ENCODE measurements at places on chromosomes 11 and 22.
A peak's percentile ranks its signal among the peaks of the same experiment; 100 is the strongest.

DNA sequence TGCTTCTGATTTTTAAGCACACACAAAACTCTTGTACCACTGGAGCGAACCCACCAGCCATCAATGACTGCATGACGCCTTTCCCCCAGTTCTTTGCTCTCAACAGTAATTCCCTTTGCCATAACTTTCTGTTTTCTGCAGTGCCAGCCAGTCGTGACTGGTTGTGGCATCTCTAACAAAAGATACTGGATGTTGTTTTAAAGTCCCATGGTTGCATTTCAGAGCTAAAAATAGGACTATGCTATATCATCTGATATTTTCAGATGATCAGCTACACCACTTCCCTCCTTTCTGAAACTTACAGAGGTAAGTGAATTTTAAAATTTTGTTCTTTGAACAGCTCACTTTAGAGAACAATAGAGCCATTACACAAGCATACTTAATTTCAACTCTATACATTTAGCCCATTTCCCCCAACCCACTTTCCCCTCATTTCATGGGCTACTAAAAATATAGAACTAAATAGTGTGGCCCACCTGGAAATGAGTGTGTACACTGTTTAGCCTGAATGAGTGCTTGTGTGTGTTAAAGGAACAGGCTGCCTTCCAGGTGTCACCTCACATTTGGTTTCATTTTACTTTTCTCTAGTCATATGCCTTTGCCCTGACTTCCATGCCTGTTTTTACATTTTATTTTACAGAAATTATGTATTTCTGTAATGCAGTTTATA, 136.9 kb upstream of the ZC3H12C start:
- no peak for DNase-seq

GRCh38 chr22:50728523-50728931, 9.5 kb upstream of the ACR start:
- DNase-seq = no peak

DNA sequence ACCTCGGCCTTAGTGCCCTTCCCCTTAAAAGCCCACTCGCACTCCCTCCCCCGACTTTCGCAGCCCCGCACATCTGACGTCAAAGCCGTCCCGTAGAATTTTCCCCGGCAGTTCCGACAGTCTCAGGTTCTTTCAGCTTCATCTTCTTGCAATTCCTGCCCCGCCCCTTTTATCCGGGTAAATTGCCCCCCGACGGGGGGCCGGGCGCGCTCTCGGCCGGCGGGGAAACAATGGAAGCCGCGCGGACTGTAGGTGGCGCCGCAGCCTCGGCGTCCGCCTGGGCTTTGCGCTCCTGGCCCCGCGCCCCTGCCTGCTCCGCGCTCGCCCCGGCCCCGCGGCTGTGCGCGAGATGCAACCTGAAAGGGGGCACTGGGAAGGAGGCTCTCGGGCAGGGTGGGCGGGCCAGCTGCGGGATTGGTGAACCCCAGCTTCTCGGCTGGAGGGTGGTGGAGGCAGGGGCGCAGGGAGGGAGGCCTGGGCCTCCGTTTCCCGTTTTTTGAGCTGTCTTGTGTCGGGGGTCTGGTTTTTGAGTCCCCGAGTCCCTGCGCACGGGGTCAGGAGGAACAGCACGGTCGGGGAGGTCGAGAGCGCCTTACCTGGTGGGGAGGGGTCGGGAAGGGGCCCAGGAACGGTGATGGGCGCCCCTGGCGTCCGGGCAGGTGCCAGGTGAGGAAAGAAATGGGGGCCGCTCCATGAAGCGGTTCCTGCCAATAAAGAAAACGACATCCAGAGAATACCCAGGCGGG, 859 bp upstream of the FGF19 start:
- DNase-seq = no peak

DNA sequence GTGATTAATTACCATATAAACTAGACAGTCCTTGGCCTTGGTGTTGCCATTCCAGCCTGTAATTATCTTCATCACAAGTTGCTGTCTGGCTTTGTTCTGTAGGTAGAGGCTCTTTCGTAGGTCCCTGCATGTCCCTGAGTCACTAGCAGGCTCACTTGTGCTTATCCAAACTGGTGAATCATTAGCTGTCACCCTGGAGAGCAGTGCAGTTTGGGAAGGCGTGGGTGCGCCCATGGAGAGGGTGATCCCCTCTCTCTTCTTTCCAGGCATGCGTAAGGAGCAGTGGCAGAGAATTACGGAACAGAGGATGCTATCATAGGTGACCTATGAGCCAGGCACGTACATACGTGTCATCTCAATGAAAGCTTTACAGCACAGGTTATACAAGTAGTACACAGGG, 11.0 kb upstream of the EHF start:
- peak; percentile 55 for DNase-seq

DNA sequence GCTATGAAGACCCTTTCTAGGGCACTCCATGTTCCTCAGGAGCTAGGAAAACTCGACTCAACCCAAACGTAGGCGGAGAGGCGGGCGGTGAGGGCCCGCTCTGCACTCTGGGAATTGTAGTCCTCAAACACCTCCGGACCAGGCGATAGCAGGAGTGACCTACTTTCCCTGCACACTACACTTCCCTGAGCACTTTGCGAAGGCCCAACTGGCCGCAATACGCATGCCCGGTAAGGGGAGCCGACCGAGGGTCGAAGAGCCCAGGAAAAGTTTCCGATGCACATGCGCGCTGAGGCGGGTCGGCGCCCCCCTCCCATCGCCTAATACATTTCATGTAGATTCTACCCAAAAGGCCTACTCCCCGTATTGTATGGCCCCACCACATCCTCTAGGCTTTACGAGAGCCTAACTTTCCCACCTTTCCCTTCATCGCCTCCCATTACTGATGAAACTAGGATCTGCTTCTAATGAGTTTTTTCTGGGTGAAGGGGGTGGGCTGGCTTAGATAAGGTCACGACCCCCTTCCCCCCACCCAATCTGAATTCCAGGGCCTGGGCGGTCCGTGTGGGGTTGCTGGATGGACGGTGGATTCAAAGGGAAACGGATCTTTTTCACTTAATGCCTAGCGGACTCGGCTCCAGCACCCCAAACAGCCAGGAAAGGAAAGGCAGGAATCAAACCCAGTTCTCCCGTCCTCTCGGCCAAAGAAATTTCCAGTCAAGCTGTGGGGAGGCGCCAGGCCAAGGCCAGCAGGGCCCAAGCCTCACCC, 2.1 kb downstream of the TOB2 start:
- peak; percentile 88 for DNase-seq

- peak; percentile 56 for DNase-seq
These were observed 369 bp downstream of the DGCR8 start for GRCh38 chr22:20080445-20080775.

DNA sequence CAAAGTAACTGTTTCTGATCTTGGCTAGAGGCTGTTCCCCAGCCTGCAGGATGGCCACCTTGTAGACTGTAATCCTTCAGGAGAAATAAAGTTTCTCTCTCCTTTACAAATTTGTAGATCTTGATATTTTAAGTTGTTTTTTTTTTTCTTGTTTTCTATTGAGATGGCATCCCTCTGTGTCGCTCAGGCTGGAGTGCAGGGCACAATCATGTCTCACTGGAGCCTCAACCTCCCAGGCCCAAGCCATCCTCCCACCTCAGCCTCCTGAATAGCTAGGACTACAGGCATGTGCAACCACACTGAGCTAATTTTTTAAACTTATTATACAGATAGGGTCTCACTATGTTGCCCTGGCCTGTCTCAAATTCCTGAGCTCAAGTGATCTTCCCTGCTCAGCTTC, 389.8 kb upstream of the LRRC4C start:
- DNase-seq = no peak

- no peak for DNase-seq
These were observed 324.4 kb downstream of the BRD1 start for GRCh38 chr22:49503321-49503720.

- DNase-seq = peak; percentile 22
These were observed 822 bp downstream of the RBX1 start for GRCh38 chr22:40951795-40952605.

DNA sequence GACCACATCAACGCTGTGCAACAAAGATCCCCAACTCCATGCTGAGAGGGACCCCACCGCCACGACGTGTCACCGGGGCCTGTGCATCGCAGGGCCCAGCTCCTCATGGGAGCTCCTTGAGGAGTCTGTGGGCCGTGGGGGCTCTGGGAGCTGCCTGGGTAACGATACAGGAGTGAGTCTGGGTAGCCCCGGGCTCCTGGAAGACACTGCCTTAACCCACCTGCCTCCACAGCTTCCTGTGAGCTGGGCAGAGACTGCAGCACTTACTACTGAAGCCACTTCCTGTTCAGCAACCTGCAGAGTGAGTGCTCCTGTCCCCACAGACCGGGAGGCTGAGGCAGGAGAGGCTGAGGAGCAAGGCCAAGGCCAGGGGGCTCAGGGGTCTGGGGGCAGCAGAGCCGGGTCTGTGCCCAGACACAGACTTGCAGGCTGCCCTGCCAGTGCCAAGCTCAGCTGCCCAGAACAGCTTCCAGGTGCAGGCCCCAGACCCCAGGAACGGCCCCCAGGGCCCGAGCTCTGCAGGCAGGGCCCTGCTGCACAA, 226.7 kb downstream of the BRD1 start:
- no peak for DNase-seq

GRCh38 chr22:49632199-49633009, 195.3 kb downstream of the BRD1 start:
- DNase-seq = peak; percentile 50

DNA sequence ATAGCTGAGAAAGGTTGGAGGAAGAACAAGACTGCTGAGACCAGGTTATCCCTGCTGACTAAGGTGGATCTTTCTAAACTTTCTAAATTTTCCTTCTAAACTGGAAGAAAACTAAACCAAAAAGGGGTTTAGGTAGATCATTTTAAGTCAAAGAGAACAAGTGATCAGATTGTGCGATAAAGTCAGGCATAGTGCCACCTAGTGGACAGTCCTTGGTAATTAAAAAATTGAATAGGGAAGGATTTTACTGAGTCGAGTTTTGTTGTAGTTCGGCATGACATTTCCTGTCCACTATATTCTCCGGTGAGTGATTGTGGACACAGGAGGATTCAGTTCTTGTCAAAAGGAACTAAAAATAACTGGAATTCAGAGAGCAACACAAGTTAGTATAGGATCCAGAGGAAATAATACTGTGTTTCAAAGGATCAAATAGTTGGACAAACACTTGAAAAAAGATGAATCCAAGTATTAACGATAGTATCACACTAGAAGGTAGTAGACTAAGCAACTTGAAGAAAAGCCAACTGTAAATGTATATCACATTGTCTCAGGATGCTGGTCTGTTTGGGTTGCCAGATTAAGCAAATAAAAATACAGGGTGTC, 1236.4 kb downstream of the FAM181B start:
- DNase-seq = peak; percentile 28

- no peak for DNase-seq
These were observed 84.6 kb upstream of the IZUMO1R start for GRCh38 chr11:94219771-94220170.

GRCh38 chr11:61297341-61297740, 2.2 kb upstream of the VWCE start:
- no peak for DNase-seq

- no peak for DNase-seq
These were observed 28.6 kb upstream of the PRR5 start for GRCh38 chr22:44673406-44673805.

DNA sequence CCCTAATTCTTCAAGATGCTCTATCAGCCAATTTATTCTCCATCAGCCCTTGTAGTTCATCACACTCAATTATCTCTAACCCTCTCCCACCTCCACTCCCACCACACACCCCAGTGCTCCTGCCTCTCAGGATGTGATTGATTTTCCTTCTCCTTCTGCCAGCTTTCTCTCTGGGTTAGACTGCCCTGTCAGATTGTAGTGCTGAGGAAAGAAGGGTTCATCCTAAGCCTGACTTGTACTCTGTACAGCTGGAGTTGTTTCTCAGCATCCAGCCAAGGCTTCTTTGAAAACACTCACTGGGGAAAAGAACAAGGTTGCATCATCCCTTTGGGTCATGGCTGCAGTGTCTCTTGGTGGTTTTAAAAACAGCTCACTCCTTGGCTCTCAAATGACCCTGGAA, 61.2 kb downstream of the CECR2 start:
- DNase-seq = no peak

- peak; percentile 96 for DNase-seq
These were observed 10.7 kb downstream of the LSP1 start for GRCh38 chr11:1863352-1864216.

DNA sequence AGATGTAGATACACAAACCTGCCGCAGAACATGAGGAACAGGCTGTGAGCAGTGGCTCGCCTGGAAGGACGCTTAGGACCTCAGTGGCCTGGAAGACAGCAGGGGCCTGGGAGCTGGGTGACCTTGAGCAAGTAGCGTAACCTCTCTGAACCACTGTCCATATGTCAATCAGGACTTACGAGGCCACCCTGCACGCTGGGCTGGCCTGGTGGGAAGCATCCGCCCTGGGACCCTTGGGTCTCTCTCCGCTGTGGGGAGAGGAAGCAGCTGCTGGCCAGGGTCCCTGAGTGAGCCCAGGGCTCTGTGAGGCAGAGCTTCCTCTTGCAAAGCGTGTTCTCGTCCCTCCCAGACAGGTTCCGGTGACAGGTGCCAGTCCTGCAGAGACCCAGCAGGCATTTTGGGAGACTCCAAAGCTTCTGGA, 14.0 kb upstream of the EHD1 start:
- DNase-seq = no peak

DNA sequence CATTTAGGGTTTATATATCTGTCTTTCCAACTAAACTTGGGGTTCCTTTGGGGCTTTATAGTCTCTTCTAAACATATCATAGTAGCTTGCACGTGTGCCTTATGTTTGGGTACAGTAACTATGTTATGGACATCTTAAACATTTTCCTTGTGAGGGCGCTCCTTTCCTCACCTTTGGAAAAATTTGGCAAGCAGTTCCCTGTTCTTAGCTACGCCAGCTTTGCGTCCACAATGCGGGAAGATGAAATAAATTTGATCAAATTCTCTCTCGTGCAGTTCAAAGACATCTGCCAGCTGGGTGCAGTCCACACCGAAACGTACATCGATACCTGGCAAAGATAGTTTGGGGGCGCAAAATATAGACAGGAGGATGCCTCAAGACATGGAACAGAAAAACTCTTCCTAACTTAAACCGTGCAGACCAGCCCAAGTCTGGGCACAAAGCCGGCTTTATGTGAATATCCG, 548 bp downstream of the FDXACB1 start:
- no peak for DNase-seq

DNA sequence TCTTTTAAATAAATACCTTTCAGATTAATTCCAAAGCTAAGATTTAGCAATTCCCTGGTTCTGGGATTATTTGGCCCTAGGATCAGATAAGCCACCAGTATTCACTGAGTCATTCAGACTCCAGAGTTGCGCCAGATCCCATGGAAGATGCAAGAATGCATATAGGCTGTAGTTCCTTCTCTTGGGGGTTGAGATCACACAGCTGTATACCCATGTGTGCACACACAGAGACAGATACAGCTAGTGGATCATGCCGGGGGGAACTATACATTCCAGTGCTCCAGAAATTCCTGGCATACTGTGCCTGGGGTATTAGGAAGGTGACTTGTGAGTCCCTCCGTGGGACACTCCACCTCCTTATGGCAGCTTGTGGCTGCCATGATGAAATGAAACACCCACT, 75.4 kb downstream of the ZBTB16 start:
- peak; percentile 50 for DNase-seq

DNA sequence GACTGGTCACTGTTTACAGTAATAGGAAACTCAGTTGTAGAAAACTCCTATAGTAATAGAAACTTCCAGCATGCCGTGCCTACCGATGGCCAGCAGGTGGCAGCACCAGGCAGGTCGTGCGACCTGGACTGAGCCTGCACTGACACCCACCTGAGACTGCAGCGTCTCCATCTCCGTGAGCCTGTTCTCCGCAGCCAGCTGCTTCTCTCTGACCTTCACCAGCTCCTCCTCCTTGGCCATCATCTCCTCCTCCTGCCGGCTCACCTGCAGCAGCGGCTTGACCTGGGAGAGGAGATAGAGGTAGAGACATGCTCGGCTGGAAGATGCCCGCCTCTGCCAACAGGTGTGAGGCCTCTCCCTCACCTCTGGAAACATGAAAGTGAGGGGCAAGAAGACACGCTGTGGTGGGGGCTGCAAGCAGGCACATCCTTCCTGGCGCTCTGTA, 48.5 kb downstream of the APOL1 start:
- DNase-seq = peak; percentile 46
